ENCODE measurements at places on chromosomes 4 and X.
A peak's percentile ranks its signal among the peaks of the same experiment; 100 is the strongest.

GRCh38 chr4:150117094-150117493 is 38.8 kb downstream of the DCLK2 start:
- DNase-seq, result no peak

GRCh38 chr4:178296669-178297068 is 854.4 kb upstream of the AGA start:
- DNase-seq, result no peak

DNA sequence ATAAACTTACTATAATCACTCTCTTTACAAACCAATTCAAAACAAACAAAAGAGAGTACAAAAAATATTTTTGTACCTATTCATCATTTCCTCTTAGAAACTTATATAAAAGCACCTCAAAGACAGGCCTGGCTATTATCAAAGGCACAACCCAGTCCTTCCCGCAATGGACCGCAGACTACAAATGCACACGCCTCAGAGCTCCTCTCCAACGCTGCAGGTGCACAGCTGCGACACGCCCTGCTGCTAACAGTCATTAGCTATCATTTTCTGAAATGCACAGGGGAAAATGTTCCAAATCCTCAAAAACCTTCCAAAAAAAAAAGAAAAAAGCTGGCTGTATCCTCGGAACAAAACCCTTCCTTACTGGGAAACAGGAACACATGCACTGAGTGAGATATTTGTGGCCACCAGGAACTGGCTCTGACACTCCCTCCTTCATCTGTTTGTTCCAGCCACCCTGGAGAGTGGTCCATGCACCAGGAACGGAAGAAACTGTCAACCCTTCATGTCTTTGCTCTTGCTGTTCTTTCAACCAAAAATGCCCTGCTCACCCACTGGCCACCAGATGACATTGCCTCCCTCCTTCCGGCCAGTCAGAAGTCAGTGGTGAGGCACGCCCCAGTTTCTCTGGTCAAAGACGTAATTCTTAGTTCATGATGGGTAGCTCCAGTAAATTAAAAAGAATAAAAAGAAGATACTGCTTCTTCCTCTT is 16.7 kb downstream of the IRF2 start:
- peak; percentile 31 for DNase-seq

DNA sequence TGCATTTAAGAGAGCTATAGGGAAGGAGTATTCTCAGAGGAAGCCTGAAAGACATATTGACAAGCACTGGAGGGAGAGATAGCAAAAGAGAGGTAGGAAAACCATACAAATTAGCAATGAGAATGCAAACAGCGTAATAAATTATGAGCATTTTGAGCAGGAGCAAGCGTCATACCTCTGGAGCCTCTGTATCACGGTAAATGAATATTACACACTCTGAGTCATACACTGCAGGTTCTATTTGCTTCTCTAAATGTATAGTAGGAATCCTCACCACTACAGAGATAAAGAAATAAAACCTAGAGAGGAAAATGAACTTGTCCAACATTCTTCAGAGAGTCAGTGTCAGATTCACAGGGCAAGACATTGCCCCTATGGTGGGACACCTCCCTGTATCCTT is 46.4 kb upstream of the GABRE start:
- no peak for DNase-seq
